ENCODE measurements at places on chromosomes 5 and 9.

DNA sequence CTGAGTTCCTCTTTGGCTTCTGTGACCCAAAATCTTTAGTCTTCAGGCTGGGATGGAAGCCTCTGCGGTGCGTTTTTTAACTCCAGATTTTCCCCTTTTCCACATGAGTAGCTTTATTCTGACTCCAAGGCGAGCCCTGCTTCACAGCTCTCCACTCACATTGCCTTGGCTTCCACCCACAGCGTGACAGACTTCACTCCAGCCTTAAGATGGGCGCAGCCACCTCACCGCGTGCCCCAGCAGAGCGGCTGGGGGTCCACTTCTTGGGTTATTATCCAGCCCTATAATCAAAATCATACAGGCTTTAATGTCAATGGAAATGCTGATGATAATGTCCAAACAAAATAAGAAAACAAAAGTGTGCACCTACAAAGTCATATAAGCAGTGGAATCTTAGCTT lies 1.2 kb downstream of the EXOC3 start:
- no peak for DNase-seq

DNA sequence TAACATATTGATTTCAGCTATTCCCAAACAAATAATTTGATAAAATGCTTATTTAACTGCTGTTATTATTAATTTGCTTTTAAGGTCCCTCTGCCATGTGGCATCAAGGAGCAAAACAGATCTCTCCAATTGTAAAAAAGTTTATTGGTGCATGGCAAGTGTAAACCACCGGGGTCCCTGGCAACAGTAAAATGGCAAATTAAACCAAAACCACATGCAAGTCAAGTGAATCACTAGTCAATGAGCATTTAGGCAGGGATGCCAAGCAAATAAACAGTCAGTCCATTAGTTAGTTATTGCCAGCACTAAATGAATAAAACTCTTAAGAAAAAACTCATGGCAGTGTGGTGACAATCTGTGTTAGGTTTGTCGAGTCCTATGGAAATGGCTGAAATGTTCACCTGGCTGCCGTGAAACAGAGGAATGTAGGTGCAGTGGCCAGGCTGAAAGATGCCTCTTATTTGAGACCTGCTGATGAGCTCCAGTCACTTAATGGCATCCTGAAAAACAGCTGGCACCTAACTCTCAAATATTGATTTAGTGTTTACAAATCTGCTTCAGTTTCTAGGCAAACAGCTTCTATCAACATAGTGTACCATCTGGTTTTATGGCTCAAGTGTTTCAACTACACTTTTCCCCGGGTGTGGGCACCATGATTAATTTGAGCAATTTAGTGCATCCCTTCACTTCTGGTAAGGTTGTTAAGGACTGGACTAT lies 296.5 kb upstream of the ITGA1 start:
- no peak for DNase-seq

DNA sequence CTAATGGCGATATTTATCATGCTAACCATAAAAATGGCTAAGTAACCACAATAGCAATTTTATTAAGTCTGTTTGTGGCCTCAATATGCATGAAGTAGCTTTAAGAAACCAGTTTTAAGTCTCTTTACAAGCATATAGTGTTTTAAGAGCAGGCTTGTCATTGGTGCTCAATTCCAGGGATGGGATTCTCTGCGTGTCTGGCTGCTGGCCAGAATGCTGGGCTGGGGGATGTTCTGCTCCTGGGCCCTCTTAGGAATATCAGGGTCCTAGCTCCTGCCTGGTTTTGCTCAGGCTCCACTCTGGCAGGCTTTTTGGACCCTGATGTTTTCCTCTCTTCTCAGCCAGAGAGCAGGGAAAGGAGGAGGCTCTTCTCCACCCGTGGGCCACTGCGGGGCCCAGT lies 127.2 kb downstream of the PDE8B start:
- no peak for DNase-seq

- no peak for DNase-seq
These were observed 99.7 kb downstream of the GOLPH3 start for GRCh38 chr5:32074401-32074800.

DNA sequence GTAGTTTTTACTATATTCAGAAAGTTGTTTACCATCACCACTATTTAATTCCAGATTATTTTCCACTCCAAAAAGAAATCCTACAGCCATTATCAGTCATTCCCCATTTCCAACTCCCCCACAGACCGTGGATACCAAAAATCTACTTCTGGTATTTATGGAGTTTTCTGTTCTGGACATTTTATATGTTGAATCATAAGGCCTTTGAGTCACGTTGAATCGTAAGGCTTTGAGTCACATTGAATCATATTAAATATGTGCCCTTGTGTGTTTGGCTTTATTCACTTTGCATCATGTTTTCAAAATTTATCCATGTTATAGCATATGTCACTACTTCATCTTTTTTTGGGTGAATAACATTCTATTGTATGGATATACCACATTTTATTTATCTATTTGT lies 454.1 kb upstream of the NUDT12 start:
- DNase-seq, result no peak

- no peak for DNase-seq
These were observed 25.8 kb downstream of the NOTCH1 start for GRCh38 chr9:136520053-136520540.

DNA sequence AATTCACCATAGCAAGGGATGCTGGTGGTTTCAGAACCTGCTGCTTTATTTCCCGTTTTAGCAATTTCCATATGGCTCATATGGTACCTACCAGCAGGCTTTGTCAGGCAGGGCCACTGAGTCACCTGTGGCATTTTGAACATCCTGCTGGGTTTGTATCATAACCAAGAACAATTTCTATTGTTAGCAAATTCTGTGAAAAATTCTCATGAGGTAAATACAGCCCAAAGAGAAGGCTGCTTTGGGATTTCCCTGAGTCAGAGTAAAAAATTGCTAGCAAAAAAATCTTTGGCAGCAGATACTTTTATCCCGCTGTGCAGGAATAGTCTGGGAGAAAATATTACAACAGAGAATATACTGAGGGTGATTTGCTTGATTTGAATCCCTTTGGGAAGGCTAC lies 52.7 kb downstream of the PRR16 start:
- DNase-seq, result no peak

- DNase-seq, result no peak
These were observed 36.3 kb upstream of the EBF1 start for GRCh38 chr5:159135896-159136531.

DNA sequence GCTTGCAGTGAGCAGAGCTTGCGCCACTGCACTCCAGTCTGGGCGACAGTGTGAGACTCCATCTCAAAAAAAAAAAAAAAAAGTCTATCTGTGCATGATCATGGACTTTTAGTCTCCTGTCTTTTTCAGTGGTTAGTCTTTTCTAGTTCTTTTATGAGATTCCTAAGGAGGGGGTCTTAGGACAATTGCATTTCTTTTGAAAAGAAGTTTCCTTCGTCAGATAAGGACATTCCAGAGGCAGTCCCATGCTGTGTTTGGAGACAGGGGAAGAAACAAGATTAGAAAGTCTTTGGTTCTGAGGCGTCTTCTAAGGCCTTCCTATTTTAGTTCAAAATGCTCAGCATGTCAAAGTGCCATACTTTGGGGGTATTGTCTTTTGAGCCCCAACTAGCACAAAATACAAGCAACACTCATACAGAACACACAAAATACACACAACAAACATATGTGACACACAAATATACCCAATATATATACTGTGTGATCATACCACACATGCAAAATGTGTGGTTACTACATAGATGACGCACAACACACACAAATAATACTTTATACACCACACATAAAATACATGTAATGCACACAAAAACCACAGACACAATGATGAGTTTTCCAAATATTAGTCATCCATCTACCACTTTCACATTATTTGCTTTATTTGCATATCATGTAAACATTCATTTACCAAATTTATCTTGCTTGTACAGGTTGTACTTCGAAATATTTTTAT lies 394.5 kb downstream of the SPATA31D1 start:
- no peak for DNase-seq

DNA sequence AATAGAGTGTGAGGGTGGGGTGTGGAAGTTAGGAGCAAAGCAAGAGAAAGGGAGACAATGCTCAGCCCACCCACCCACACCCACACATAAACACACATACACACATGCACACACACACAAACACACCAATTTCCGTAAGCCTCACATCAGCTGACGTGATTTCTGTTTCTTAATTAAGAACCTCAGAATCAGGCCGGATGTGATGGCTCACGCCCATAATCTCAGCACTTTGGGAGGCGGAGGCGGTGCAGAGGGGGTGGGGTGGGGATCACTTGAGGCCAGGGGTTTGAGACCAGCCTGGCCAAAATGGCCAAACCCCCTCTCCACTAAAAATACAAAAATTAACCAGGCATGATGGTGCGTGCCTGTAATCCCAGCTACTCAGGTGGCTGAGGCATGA lies 26.4 kb upstream of the PIK3R1 start:
- DNase-seq, result no peak

DNA sequence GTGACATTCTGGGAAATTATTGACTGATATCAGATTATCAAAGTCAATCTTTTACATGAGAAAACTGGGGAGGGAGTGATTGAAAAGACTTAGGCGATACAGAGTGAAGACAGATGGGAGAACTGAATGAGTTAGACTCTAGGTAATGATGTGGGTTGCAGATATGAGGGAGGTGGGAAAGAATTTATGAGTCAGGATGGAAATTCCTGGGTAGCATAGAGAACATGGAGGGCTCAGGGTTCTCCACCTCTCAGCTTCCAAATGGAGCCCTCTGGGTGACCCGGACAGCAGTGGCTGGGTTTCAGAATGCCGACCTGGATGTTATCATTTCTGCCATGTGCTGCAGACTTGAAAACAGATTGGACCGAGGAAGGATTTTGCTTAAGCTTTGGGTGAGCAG lies 75.4 kb upstream of the SHB start:
- DNase-seq, result no peak

DNA sequence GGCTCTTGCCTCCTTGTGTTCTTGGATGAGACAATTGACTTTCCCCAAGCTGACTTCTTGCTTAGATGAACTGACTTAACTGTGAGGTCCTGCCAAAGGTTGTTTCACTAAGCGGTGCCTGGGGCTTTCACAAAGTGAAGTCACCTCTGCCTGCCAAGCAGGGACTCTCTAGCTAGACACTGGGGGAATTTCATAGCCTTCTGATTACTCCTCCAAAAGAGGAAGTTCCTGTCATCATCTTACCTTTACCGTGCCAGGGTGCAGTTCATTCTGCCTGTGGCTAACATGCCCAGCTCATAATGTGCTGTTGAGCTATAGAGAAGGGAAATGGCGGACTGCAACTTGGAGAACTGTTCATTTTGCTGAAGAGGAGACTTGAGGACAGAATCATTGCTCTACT lies 472.0 kb upstream of the WWC1 start:
- DNase-seq, result no peak

- DNase-seq, result no peak
These were observed 41.7 kb downstream of the ACTL7B start for GRCh38 chr9:108813951-108814601.

DNA sequence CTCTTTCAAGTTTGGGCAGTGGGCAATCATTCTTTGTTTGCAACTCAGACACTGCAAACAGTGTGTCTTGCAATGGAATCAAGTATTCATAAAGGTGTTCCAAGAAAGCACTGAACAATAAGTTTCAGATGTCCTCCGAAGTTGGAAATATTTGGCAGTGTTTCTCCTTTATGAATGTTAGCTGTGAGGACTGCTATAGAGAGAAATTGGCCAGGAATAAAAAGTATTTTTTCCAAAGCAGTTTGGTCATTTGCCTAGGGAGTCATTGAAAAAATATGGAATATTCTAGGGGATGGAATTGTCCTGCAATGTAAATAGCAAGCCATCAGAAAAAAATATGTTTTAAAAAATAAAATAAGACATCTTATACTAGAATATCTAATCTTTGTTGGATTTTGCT lies 688.6 kb upstream of the SEMA6A start:
- no peak for DNase-seq

GRCh38 chr9:26657958-26658357 lies 234.6 kb downstream of the CAAP1 start:
- DNase-seq, result no peak

DNA sequence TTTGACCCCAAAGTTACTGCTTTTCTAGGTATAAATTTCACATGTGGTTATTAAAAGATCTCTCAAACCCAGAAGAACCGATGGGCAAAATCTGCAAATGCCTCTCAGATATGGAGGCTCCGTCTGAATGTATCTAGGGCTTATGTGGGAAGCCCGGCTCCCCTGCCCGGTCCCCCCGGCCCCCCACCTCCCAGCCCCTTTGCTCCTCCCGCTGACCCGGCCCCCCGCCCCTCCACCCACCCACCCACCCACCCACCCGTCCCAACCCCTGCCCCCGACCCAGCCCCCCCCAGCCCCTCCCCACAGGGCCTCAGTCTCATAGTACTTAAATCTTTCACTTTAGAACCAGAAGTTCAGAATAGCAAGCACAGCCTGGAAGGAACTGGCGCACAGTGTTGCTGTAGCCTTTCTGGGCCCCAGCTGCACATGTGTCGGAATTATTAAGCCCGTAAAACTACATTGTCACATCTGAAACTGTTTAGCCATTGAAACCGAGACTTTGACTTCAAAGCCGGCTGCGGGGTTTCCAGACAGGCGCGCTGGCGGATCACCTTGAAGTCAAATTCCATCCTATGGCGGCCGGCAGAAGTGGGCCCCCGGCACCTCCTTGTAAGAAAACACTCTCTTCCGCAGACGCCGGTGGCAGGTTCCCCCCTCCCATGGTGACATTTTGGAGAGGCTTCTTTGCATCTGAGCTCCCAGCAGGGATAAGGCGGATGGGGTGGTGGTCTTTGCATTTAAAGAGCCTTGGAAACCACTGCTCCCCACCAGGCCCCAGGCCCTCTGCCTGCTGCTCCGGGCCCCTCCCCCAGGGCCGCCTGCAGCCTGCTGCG lies 12.8 kb downstream of the NKD2 start:
- DNase-seq, result no peak

DNA sequence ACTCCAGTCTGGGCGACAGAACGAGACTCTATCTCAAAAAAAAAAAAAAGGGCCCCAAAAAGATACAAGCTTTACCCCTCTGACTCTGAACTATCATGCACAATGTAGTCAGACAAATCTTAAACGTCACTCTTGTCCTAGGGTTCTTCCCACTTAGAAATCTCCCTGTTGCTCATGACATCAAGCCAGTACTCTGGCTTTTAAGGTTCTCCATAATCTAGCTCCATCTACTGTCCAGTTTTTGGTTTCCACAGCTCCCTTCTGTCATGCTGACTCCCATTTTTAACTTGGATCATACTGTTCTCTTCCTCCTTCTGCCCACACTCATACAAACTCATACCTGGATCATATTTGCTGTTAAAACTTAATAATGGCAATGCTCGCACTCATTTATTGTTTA lies 156.7 kb upstream of the TLX3 start:
- no peak for DNase-seq
